ENCODE measurements at places on chromosomes 5 and 9.

- no peak for DNase-seq
Measured at GRCh38 chr9:94719878-94720277, 6.6 kb upstream of the AOPEP start.

DNA sequence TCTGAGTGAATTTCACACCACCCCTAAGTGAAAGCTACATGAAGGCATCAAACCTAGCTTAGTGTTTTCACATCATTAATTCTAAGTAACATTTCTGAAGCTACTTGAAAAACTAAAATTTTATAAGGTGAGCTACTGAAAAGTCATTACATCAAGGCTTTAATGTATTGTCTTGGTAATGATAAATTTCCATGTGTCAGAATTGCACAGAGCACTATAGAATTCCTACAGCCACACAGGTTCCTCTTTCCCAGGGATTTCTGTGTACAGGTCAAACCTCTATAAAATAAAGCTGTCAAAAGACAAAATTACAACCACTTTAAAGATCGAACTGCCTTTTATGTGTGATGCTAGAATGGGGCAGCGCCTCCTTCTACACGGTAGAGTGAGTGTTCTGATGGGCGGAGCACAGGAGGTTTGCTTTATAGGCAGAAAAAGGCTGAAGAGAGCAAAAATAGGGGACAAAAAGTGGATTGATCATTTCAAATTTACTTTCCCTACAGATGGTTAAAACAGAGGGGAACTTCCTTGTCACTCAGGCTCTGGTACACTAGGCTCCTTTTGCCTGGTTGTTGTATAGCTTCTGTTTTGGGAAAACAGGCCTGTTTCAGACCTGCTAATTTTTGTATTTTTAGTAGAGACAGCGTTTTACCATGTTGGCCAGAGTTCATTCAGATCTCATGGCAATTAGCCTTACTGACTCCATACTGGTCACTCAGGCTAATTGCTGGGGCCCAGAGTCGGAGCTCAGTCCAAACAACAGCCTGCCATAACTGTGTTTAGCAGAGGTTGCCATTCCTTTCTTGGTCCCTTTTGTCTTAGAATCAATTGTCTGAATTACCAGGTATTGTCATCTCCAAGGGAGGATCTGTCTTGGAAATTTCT, 102.5 kb upstream of the BASP1 start:
- no peak for DNase-seq

DNA sequence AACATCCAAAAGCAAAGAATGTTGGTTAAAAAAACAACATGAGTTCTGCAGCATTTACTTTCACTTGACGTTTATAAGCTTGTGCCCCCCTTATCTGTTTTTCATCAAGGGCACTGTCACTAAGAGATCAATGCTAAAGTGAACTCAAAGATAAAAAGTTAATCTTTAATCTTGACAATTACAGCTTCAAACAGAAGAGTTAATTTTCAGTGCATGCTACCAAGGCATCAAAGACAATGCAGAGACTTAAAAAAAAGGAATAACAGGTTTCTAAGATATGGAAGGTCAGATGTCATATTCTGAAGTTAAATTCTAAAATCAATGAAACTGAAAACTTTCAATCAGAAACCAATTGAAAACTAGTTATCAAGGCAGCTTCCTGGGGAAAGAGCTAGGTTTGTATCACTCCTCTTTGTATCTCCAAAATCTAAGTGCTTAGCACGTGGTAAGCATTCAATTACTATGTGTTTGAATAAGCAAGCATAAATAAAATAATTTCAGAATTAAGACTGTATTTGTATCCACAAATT, 37.6 kb downstream of the TMEM245 start:
- DNase-seq, result no peak

DNA sequence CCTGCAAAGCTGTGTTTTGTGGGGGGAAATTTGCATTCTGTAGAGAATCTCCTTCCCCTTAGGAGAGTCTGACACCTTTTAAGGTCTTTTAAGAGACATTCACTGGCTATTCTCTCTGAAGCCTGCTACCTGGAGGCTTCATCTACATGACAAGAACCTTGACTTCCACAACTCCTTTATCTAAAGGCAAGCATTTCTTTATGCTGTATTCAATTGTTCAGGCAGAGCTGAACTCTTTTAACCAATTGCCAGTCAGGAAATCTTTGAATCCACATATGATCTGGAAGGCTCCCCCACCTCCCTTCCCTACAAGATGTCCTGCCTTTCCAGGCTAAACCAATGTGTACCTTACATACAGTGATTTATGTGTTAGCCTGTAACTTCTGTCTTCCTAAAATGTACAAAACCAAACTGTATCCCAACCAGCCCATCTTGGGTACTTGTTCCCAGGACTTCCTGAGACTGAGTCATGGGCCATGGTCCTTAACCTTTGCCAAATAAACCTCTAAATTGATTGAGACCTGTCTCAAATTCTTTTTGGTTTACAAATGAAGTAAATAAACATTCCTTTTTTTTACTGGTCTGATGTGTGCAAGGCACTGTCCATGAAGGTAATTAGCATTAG, 9.9 kb downstream of the C9orf85 start:
- no peak for DNase-seq

GRCh38 chr9:71237051-71237450, 115.6 kb upstream of the TRPM3 start:
- DNase-seq, result no peak

GRCh38 chr5:12910641-12911040, 1006.4 kb upstream of the CTNND2 start:
- DNase-seq, result no peak

DNA sequence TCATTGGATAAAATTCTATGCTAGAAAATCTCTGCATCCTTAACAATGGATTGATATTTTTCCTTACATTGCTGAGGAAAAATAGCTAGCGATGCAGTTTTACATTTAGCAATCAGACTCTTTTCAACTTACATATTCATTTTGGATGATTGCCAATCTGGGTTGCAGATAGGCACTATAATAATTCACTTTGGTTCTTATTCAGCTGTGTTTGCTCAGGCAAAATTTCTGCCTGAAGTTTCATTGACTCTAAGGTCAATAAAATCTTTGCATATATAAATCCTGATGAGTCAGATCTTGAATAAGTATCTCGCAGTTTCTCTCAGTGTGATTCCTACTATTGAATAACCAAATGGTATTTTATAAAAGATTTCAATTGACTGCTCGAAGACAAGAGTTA, 1105.8 kb downstream of the CDH18 start:
- DNase-seq, result no peak

- DNase-seq, result peak; percentile 84
Measured at GRCh38 chr5:99060306-99061261, 131.8 kb upstream of the CHD1 start.

GRCh38 chr5:55649963-55650362, 62.2 kb downstream of the SLC38A9 start:
- no peak for DNase-seq

GRCh38 chr5:173045474-173045873, 10.7 kb upstream of the CREBRF start:
- no peak for DNase-seq

GRCh38 chr5:95892784-95893354, 68.8 kb downstream of the ELL2 start:
- peak; percentile 64 for DNase-seq

GRCh38 chr9:77915744-77916143, 115.9 kb downstream of the GNAQ start:
- no peak for DNase-seq

DNA sequence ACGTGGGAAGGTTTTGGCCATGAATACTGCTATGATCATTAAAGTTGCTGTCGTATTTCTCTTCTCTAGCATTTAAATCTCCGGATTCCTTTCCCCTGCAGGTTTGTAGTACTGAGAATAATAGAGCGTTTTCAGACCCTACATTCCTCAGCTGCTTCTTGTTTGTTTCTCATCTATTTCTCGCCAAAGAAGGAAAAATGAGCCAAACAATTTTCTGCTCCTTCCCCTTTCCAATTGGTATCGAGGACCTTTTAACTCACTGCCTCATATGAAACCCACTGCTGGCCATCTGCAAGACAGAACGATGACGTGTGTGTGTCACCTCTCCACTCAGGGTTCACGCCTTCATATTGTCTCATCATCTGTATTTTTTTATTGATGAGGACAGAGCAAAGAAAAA, 689.4 kb upstream of the WWC1 start:
- DNase-seq, result no peak

GRCh38 chr5:108649106-108649505, 98.6 kb upstream of the FER start:
- no peak for DNase-seq

DNA sequence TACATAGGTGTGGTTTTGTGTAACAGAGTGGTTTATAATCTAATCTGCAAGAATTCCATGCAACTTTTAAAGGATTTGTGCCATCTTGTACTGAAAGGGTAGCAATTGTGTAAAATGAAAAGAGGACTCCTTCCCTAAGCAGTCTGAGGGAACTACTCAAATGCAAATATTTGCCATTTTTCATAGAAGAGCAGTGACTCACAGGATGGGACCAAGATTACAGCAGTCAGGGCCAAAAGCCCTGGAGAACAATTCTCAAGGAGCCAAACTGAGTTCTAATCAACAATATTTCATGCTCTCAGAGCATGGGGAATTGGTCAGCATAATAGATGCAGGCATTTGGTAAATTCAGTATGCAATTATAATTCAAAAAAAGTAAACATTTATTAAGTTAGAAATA, 495.8 kb downstream of the CHSY3 start:
- peak; percentile 76 for DNase-seq

DNA sequence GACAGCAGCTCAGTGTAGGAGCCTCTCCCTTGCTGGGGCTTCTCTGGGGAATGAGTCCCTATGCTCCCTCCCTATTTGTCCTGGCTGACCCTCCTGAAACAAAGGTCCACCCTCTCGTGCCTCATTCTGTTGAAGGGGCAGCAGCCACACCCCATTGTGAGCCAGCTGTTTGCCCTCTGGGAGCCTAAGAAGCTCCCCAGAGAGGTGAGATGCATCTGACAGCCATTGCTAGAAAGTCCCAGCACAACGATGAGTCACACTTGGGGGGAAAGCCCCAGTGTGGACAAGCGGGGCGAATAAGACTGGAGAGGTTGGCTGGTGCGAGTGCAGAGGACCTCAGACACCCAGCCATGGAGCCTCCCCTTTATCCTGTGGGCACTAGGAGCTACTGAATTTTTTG, 101.4 kb downstream of the PPARGC1B start:
- DNase-seq, result no peak

GRCh38 chr5:9653811-9654210, 23.7 kb upstream of the TAS2R1 start:
- peak; percentile 92 for DNase-seq

- peak; percentile 53 for DNase-seq
Measured at GRCh38 chr9:78235256-78235761, 566 bp upstream of the CEP78 start.
